ENCODE measurements at places on chromosomes 6 and 20.

GRCh38 chr6:76992553-76992952, 470.7 kb downstream of the HTR1B start:
- DNase-seq: no peak

- DNase-seq: no peak
These were observed 3.4 kb downstream of the KCNB1 start for GRCh38 chr20:49478754-49479689.

GRCh38 chr20:18005170-18005989, 36.6 kb downstream of the MGME1 start:
- DNase-seq: no peak

DNA sequence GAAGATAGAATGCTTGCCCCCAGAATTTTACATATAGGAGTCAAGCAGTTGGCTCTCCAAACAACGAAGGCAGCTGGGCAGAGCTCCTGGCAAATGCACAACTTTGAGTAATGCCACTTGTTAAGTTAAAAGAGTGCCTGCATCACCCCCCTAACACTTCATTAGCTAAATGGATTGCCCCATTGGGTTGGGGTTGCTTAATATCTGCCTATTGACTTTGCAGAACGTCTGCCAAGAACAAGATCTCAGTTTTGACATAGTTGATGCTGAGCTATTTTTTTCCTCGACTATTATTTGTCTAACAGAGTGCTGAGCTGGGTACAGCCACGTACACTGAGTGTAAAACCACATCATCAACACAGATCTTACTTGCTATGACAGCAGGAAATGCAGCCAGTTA, 12.1 kb downstream of the ANKRD60 start:
- DNase-seq: no peak

- no peak for DNase-seq
These were observed 143.3 kb upstream of the MAP3K7 start for GRCh38 chr6:90730151-90730673.

DNA sequence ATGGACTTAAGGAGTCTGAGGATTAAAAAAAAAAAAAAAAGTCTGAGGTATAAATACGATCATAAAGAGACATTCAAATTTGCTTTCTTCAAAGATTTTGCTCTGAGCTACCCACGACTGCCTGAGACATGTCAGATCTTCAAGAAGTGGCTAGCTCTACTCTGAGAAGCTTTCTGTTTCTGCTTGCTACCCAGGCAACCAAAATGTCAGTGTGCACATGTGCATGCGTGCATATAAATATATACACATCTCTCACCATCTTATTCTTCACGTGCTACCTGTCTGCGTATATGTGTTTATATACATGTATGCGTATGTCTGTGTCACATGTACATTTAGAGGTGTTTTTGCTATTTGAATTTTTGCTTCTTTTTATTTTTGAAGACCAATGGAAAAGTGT, 299.6 kb upstream of the STXBP5 start:
- DNase-seq: no peak

GRCh38 chr6:145483191-145483996, 251.9 kb downstream of the EPM2A start:
- DNase-seq: peak; percentile 8

DNA sequence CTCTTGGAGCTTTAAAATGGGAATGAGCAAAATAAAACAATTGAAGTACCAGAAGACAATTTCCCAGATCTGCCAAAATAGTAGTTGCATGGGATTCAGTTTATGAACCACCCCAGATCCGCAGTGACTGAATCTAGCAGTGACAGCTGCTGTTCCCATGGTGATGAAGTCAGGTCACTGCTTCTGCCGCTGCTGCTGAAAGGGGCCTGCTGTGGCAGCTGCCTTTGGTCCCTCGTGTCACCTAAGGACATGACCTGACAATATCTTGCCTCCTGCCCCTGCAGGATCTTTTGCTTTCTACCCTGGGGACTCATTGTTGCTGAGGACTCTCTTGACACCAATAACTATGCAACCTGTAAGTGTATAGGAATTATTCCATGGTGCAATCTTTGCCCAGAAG, 34.3 kb upstream of the OGFRL1 start:
- peak; percentile 46 for DNase-seq

DNA sequence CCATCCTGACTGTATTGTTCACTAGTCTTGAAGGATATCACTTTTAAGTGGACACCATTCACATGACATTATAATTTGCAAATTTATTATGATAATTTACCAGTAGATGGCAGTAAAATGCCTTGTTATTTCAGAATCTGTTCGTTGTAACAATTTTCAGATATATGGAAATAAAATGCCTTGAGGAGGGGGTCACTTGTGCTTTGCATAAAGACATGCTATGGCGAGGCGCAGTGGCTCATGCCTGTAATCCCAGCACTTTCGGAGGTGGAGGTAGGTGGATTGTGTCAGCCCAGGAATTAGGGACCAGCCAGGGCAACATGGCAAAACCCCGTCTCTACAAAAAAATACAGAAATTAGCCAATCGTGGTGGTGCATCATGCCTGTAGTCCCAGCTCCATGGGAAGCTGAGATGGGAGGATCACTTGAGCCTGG, 9.0 kb upstream of the NCOA6 start:
- peak; percentile 40 for DNase-seq

DNA sequence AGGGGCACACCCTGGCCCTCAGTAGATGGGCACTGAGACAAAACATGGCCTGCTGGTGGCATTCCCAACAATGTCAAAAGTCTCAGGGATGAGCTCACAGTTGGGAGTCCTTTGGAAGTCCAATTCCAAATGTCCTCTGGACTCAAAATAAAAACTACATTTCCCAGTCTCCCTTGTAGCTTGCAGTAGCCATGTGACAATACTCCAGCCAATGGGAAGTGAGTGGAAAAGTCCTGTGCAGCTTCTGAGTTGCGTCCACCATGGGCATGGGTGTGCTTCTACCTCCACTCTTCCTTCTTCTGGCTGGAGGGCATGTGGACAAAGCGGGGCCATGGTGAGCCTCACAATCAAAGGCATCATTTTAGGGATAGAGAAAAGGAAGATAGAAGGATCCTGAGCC, 5.8 kb upstream of the ADAM33 start:
- DNase-seq: peak; percentile 46

- DNase-seq: no peak
These were observed 55.1 kb downstream of the GCNT2 start for GRCh38 chr6:10576226-10576625.
